Chondrocyte (in vitro differentiated cells): ENCODE measurements at places on chromosomes 1 and 21.

GRCh38 chr1:39164256-39164655 is 40.2 kb upstream of the MACF1 start:
- no peak for DNase-seq

DNA sequence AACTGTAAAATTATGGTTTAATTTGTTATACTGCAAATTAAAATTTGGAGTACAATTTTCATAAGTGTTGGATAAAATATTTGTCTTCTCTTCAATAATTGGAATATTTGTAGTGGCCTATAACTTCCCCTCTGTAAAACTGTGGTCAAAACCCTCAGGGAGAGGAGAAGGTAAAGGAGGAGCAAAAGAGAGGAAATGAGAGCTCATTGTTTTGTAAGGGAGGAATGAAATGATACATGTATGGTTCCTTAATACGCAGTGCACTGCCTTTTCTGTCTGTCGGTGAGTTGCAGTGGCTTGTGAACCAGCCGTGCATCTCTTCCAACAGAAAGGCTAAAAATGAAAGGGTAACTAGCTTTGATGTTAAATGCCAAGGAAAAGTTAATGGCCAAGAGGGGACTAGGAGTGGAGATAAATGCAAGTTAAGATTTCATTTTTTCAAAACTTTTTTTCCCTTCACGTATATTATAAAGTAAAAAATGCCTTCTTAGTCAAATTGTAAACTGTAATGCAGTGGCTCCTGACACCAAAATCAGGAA is 26.4 kb downstream of the LRRC8D start:
- DNase-seq = no peak

DNA sequence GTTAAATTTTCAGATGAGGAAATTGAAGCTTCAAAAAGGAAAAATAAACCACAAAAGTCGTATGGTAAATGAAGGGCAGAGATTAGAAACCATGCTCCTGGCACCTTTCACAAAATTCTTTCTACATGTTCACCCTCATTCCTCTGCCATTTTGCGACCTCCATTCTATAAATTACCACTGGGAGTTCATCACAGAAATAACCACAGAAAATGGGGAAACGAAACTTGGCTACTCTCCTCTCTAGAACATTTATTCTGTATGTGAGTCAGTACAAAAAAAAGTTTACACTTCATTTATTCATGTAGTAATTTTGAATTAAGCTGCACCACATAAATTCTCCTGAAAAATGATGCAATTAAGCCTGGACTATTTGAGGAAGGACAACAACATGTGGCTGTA is 320.9 kb upstream of the C1orf87 start:
- DNase-seq = no peak

- DNase-seq = no peak
These were observed 73.1 kb upstream of the USP24 start for GRCh38 chr1:55288245-55288644.

- DNase-seq = no peak
These were observed 142.9 kb downstream of the GLUL start for GRCh38 chr1:182248721-182249120.

DNA sequence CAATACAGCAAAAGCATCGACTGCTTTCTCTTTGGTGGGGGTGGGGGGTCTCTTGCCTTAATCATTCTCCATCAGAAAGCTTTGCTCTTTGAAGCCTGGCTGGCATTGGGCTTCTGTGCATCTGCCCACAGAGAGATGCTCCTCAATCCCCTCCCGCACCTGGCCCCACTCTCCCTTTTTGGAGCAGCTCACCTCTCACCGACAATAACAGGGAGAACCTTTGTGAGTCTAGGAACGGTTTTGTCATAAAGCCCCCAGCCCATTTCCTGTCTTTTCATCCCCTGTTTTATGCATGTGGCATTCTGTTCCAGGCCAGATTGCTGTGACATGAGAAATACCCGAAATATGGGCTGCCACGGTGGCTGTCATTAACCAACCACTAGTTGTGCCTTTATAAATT is 469.0 kb upstream of the VAMP3 start:
- DNase-seq = no peak

DNA sequence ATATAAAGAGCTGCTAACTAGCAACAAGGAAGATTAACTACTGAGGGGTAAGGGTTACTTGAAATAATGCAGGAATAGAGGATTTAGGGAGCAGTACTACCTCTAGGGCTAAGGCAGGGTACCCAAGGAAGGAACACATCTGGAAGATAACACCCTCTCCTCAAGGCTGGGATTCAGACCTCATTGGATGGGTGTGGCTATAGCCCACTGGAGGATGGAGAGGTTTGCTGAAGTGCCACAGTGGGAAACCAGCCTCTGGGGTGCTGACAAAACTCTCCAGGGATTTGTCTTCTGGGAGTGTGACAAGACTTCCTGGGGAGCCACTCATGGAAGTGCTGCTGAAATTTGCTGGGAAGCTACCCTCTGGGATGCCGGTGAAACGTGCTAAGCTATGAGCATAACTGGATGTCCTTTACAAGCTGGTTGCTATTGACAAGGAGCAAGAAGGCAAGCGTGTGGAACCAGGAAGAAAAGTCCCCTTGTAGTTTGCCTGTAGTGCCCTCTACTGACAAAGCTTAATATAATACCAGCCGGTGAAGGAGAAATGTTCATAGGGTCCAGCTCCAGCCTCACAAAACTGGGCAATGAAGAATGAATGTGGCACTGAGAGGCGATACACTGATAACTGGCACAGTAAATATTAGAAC is 122.8 kb upstream of the USP24 start:
- no peak for DNase-seq

DNA sequence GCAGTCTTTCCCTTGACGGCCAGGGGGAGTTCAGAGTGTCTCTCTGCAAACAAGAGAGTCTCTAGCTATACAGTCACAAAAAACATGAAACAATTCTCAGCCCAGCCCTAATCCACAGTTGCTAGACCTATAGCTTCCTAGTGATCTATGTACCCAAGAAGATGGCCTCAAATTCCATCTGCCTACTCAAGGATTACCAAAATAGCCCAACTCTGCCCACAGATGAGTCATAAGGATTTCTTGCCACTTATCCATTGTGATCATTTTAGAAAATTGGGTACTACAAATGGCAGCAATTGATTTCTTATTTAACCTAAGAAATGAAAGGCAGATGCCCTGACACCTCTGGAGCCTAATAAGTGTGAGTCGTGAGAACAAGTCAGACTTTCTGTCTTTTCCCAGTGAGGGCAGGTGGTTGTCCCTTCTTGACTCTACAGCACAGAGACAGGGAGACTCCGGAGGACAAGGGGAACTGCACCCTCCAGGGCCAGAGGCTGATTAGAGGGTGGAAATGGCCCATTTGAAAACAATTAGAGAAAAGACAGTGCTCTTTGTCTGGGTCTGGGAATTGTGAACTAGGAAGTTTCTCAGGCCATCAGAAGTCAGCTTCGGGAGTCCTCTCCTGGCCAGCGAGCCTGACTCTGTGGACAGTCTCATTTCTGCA is 65.4 kb downstream of the ABCA4 start:
- no peak for DNase-seq

DNA sequence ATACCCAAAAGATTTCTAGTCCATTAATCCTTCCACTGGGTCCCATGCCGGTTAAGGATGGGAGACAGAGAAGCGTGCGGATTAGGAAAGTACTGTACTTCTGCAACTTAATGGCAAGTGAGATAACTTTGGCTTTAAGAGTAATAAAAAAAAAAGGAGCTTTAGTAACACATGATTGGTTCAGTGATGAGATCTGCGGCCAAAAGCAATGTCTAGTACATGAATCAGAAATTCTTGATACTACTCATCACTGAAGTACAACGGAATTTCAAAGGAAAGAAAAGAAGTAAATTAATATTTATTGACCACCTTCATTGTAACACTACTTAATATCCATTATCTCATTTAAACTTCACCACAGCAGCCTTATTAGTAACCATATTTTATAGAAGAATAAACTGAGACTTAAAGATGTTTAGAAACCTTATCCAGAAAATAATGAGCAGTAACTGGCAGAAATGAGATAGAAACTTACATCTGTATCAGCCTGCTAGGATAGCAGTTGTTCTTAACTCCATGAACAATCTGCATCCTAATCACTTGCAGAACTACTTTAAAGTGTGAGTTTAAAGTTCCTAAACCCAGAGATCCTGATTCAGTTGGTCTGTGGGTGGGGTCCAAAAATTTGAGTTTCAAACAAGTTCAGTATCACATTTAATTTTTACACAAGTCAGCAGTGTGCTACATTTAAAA is 14.1 kb upstream of the NUF2 start:
- no peak for DNase-seq

GRCh38 chr1:44652445-44653106 is 21.7 kb downstream of the TMEM53 start:
- DNase-seq = no peak

GRCh38 chr1:153613406-153613805 is 469 bp upstream of the S100A16 start:
- DNase-seq = no peak

GRCh38 chr1:1157426-1157913 is 16.2 kb upstream of the TTLL10 start:
- no peak for DNase-seq

DNA sequence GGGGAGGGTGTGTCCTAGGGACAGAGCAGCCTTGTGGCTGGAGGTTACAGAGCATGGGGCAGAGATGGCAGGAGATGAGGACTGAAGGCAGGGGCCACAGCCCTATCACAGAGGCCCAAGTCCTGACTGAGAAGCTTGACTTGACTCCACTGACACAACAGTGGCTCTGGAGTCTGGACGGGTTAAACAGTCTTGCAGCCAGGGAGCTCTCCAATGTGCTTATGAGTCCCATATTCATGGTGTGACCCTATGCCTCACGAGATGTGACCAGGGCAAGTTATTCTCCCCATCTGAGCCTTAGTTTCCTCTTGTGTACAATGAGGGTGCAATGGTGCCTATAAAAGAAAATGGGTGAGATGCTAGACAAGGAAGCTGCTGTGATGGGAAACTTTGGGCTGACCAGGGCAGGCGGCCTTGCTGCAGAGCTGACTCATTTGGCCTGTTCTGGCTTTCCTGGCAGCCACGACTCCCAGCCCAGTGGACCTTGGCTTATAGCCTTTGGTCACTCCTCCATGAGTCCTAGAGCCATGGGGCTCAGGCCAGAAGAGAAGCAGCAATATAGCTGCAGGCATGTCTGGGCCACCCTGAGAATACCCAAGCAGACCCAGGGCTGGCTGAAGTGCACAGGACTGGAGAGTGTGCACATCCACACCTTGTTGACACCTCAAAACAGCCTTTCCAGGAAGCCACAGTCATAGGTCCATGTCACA is 2.8 kb upstream of the TTC22 start:
- DNase-seq = peak; percentile 29

- no peak for DNase-seq
These were observed 143.3 kb downstream of the DYRK1A start for GRCh38 chr21:37509802-37510393.

GRCh38 chr1:230948301-230948700 is 30.4 kb downstream of the TTC13 start:
- DNase-seq = no peak

DNA sequence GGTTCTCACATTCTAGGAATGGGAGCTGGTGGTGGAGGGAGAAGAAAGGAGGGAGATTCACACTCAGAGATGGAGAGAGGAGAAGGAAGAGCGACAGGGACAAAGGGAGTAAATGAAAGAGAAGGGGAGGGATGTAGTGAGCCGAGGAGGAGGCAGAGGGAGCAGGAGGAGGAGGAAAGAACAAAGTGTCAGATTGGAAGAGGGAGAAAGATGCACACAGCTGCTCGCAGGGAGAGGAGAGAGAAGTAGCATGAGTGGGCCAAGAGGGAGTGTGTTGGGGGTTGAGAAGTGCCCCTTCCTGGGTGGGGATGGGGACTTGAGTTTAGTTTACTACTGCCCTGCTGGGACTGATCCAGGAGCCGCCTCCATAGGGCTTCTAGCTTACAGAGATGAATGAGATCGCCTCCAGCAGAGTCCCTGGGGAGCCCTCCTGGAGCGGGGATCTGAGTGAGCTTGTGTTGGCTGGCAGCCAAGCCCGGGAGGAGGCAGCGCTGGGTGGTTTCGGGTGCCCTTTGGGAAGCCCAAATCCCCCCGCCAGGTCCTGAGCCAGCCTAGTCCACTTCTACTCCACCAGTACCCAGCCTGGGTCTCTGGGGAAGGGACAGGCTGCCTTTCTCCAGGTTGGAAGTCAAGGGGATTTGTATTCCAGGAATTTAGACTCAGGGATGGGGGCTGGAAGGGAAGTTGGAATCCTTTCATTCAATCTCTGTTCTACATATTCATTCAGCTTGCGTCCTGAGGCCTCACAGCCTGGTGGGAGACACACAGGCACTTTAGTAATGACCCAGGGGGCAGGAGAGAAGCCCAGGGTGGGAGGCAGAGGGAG is 20.9 kb downstream of the PTPRU start:
- DNase-seq = peak; percentile 63

- no peak for DNase-seq
These were observed 437.0 kb downstream of the SIPA1L2 start for GRCh38 chr1:232192781-232193450.

- no peak for DNase-seq
These were observed 231.9 kb downstream of the PTPRU start for GRCh38 chr1:29467989-29468900.

GRCh38 chr1:110255392-110255787 is 45.3 kb downstream of the KCNC4 start:
- no peak for DNase-seq

DNA sequence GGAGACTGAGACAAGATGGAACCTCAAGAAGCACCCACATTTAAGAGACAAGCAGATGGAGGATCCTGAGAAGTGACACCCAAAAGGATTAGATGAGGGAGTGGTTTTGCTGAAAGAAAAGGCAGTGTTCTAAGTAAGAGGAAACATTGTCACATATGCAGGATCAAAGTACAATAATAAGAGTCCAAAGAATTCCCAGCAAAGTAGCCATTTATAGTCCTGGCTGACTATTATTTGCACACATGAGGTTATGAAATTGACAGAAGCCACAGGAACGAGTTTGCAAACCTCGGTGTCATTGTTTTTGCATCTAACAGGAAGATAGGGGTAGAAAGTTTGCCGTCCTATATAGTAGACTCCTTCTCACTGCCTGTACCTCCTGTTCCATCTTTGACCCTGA is 41.3 kb downstream of the CHRM3 start:
- DNase-seq = no peak

DNA sequence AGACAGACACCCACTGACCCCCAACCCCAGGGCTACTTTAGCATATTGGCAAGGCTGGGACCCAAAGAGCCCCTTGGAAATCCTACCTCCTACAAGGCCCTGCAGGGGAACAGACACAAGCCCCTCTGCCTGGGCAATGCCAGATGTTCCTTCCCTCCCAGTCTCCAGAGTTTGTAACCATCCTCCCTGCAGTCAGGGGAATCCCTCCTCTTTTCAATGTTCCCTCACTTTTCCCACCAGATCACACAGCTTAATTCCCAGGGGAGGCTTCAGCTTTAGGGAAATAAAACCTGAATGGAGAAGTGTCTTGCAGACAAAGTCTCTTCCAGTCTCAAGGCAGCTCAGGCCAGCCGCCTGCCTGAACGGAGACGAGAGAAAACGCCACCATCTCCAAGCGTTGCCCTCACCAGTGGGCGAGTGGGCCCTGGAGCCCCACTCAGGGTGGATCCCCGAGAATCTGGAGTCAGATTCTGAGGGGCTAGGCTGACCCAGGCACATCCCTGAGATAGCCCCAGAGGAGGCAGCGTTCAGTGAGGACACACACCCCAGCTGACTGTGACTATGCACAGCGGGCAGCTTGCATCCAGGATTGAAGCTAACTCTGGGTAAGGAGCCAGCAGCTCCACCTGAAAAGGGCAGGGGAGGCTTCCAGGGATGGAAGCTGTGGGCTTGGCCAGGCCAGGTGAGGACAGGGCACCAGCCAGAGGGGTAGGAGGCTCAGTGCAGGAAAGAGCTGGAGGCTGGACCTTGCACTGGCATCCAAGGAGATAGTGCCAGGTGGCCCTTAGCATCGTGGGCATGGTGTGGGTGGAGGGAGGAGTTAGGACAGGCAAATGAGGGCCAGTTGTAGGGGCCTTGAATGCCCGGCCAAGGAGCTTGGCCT is 44.0 kb upstream of the ZC3H12A start:
- DNase-seq = no peak
